CD8-positive, alpha-beta memory T cell (primary cell): ENCODE measurements at places on chromosomes 1 and 21. TPM values are rescaled to one million over a fixed set of nuclear protein-coding genes. Genes with fewer than 3 reads are reported as not detected.
A peak's percentile ranks its signal among the peaks of the same experiment; 100 is the strongest.

GUCA2A gene
- not detected for total RNA-seq

GJA8 gene
- total RNA-seq = not detected

GTF2B gene
- 40.7 TPM for total RNA-seq

DNA sequence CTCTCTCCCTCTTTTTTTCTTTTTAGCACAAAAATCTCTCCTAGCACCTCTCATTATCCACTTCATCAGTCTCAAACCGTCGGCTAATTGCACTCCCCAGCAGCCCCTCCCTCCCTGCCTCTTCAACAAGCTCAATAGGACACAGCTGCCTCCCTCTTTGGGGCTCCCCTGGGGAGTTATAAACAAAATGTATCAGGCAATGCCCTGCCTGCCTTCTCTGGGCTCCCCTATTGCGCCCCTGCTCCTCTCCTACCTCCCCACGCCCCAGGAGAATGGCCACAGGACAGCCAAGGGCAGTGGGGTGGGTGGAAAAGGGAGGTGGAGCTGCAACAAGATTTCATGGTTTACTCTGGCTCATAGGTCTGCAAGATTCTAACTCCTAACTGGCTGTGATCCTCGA lies 147.1 kb upstream of the GRIK3 start:
- H3K4me1 ChIP-seq = no peaks in the 10 kb centered on the region
- no peak overlapping the region for H3K4me3 ChIP-seq
- no peaks in the 10 kb centered on the region for H3K27me3 ChIP-seq
- no peaks in the 10 kb centered on the region for H3K36me3 ChIP-seq
- H3K27ac ChIP-seq = no peak overlapping the region

DNA sequence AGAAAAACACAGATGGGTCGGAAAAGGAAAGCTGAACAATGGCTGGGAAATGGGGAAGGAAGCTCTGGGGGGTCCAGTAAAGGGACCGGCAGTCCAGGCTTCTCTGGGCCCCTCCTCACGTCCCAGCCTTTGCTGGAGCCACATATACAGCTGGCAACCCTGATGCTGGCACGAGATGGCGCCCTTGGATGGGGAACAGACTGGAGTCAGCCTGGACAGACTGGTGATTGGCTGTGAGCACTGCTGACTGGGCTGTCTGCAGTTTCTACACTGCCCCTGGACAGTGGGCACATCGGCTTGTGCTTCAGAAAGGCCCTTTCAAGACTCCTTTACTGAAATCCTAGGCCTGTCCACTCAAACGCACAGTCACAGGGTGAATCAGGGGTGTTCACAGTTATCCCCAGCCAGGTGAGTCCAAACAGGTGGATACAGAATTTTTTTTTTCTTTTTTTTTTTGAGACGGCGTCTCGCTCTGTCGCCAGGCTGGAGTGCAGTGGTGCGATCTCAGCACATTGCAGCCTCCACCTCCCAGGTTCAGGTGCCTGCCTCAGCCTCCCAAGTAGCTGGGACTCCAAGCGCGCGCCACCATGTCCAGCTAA lies 31.1 kb upstream of the ZBTB40 start:
- no peak overlapping the region for H3K4me3 ChIP-seq
- H3K36me3 ChIP-seq = no peaks in the 10 kb centered on the region
- H3K27ac ChIP-seq = no peak overlapping the region
- peaks cover 14% of the 10 kb centered on the region for H3K27me3 ChIP-seq
- H3K4me1 ChIP-seq = no peaks in the 10 kb centered on the region
- DNase-seq = peak; percentile 57

GRCh38 chr21:37207441-37208009 lies 59.6 kb downstream of the VPS26C start:
- H3K4me3 ChIP-seq = no peak overlapping the region
- no peaks in the 10 kb centered on the region for H3K27me3 ChIP-seq
- DNase-seq = no peak
- H3K27ac ChIP-seq = peak overlapping the region; percentile 20
- H3K36me3 ChIP-seq = no peaks in the 10 kb centered on the region

DNA sequence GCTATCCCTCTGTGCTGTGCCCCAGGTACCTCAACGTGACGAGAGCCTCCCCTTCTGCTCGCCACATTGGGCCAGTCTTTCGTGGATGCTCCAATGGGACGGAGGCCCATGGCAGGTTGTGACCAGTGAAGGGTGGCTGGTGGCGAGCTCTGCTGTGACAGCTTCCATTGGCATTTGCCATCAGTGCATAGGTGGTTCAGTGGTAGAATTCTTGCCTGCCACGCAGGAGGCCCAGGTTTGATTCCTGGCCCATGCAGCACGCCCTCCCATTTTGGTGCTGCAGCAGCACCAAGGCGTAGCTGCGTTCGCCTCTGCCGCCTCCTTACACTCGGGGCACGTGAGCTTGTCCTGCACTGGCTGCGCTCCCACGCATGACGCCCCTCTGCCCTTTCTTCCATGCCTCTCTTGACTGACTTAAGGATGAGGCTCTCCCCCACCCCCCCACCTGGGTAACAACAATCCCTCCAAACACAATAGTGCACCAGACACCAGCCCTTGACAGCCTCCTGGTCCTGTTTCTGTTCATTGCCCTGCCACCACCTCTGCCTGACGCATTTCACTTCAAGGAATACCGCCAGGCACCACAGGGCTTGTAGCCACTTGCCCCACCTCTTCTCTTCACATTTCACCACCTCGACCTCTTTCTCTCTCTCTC lies 24.7 kb upstream of the FCGR2A start:
- no peak overlapping the region for H3K27ac ChIP-seq
- H3K27me3 ChIP-seq = no peaks in the 10 kb centered on the region
- no peaks in the 10 kb centered on the region for H3K36me3 ChIP-seq
- DNase-seq = no peak
- H3K4me3 ChIP-seq = no peak overlapping the region
